ENCODE measurements at places on chromosomes 6 and 20.

GRCh38 chr6:36679043-36679833 is 724 bp downstream of the CDKN1A start:
- DNase-seq: peak; percentile 28

GRCh38 chr20:37473249-37474000 is 47.6 kb upstream of the NNAT start:
- no peak for DNase-seq

DNA sequence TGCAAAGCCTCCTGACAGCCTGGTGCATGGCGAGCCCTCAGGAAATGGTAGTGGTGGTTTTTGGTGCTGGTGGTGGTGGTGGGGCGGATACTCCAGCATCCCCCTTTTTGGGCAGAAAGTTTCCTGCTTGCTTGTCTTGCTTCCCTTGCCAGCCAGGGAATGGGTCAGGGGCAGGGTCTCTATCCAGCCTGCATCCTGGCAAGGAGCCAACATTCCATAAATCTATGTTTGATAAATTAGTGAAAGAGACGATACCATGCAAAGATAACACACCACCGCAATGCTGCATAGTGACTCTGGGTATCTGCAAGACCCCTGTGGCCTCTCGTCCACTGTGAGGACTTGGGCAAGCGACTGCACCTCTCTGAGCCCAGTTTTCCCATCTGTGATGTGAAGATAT is 246.2 kb downstream of the LRFN2 start:
- no peak for DNase-seq

GRCh38 chr6:108074057-108074358 is 533 bp downstream of the OSTM1 start:
- no peak for DNase-seq

- no peak for DNase-seq
Observed at GRCh38 chr6:40417031-40417430, 170.1 kb downstream of the LRFN2 start.

- DNase-seq: no peak
Observed at GRCh38 chr20:59706400-59706693, 102.0 kb downstream of the PHACTR3 start.

DNA sequence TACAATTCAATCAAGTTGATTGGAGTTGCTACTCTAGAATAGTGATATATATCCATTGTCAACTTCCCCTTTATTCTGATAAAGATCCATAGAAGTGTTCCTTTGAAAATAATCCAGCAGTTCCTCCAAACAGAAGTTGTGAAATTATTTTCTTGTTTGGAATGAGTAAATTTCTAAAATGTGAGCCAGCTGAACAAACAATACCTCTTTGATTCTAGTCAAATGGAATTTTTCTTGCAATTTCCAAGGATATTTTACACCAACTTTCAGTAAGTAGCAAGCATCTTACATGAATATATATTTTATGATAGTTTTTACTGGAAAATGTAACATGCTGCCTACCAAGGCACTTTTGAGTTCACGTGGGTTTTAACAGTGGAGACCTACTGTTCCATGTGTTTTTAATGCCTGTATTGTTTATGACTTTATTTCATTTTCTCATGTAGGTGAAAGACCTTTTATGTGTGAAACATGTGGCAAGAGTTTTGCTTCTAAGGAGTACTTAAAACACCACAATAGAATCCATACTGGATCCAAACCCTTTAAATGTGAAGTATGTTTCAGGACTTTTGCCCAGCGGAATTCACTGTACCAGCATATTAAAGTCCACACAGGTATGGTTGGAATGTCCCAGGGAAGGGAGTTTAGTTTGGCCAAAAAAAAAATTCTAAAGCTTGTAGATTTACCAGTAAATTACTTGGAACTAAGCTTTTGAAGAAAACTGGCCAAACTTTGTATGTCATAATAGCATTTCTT is 6.5 kb downstream of the GZF1 start:
- no peak for DNase-seq

DNA sequence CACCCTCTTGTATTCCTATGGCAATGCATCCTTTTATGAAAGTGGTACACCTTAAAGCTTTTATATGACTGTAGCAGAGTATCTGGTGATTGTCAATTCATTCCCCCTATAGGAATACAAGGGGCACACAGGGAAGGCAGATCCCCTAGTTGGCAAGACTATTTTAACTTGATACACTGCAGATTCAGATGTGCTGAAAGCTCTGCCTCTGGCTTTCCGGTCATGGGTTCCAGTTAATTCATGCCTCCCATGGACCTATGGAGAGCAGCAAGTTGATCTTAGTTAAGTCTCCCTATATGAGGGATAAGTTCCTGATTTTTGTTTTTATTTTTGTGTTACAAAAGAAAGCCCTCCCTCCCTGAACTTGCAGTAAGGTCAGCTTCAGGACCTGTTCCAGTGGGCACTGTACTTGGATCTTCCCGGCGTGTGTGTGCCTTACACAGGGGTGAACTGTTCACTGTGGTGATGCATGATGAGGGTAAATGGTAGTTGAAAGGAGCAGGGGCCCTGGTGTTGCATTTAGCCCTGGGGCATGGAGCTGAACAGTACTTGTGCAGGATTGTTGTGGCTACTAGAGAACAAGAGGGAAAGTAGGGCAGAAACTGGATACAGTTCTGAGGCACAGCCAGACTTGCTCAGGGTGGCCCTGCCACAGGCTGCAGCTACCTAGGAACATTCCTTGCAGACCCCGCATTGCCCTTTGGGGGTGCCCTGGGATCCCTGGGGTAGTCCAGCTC is 292.1 kb downstream of the ESR1 start:
- no peak for DNase-seq

- DNase-seq: no peak
Observed at GRCh38 chr20:56554869-56555268, 21.8 kb downstream of the FAM209B start.

DNA sequence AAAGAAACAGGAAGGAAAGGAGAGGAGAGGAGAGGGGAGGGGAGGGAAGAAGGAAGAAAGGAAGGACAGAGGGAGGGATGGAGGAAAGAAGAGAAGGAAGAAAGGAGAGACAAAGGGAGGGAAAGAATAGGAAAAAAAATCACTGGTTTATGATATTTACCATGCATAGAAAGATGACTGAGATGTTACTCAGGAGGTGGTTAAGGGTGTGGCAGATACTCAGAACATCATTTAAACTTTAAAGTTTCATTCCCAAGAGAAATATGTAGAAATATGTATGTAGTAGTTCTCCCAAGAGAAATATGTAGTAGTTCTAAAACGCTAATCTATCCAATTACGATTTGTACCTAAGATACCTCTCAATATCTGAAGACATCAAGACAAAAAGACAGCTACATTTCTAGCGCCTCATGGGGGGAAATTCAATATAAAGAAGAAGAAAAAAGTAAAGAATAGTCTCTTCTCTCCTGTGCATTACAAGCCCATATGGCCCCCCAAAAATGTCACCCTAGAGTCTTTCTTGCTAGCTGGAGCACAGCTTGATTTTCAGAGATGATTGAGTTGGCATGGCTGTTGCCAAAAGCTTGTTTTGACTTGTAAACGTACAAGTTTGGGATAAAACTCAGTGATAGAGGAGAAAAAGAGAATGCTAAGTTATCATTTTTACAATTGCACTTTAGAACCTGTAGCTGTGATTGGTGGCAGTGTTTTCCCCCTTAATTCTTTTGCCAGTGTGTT is 539.2 kb downstream of the CDH26 start:
- no peak for DNase-seq

GRCh38 chr6:135062735-135063134 is 8.1 kb upstream of the HBS1L start:
- no peak for DNase-seq

- no peak for DNase-seq
Observed at GRCh38 chr6:100879317-100879716, 1.8 kb downstream of the ASCC3 start.

- DNase-seq: no peak
Observed at GRCh38 chr20:8671370-8671961, 397.4 kb upstream of the PLCB4 start.

- no peak for DNase-seq
Observed at GRCh38 chr20:51484141-51484815, 58.2 kb downstream of the NFATC2 start.

- DNase-seq: no peak
Observed at GRCh38 chr6:90425161-90425641, 128.6 kb upstream of the BACH2 start.

DNA sequence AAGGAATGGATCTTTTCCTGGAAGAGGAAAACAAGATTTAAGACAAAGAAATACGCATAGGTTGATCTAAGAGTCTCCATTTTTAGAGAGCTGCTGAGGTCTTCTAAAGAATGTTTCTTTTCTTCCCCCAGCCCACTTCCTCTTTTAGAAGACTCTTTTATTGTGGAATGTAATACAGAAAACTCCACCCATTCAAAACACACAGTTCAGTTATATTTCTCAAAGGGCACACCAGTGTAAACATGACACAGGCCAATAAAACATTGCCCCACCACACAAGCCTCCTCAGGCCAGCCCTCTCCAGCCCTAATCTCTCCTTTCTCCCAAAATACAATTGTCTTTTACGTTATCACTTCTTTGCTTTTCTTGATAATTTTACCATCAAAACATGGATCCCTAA is 42.8 kb downstream of the SLC35B3 start:
- no peak for DNase-seq

DNA sequence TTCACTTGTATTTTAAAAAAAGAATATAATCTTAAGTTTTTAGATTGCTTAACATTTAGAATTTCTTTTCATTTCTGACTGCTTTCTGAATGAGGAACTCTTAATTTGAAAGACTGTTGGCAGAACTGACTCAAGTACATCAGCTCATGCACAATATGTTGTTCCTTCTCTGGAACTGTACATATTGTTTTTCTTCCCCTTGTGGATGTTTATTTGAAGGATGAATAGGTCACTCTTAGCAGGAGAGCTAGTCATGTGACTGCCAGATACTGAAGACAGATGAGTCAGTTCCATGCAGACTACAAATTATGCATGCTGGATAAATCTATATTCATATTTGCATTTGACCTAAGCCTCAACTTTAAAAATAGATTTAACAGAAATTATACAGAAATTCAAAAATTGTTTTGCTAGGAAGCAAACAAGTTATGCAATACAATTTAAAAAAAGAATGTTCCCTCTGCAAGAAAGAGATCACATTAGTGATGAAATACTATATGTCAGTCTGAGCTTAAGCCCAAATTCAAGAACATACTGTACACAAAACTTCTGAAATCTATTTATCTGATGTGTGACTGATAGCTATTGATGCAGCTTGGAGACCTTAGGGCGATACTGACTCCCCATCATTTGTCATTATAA is 1274.9 kb upstream of the GJE1 start:
- no peak for DNase-seq

- DNase-seq: no peak
Observed at GRCh38 chr6:63862486-63863198, 227.0 kb downstream of the PHF3 start.

DNA sequence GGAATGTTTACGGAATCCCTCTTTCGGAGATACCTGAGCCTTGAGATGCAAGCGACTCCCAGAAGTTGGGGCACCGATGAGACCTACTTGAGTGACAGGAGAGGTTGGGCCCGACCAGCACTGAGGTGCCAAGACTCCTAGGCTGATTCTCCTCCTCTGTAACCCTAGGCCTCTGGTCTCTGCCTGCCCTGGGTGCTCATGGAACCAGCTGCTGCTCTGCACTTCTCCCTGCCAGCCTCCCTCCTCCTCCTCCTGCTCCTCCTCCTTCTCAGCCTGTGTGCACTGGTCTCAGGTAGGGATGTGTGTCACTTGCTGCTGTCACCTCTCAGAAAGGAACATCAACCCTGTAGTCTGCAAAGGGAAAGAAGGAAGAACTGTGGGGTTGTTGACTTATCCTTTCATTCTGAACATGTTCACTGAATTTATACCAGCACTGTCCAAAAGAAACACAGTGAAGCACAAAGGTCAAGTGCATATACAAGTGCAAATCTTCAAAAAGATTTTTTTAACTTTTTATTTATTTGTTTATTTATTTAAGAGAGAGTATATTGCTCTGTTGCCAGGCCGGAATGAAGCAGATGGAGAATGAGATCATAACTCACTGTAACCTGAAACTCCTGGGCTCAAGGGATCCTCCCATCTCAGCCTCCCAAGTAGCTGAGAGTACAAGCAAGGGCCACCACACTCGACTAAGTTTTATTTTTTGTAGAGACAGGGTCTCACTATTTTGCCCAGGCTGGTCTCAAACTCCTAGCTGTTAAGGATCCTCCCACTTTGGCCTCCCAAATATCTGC is 913 bp downstream of the BTN2A2 start:
- DNase-seq: no peak

- no peak for DNase-seq
Observed at GRCh38 chr6:89775150-89775549, 44.4 kb downstream of the MDN1 start.

GRCh38 chr6:20441921-20442320 is 40.2 kb downstream of the E2F3 start:
- no peak for DNase-seq

- DNase-seq: no peak
Observed at GRCh38 chr6:33314943-33315792, 1.3 kb upstream of the TAPBP start.

DNA sequence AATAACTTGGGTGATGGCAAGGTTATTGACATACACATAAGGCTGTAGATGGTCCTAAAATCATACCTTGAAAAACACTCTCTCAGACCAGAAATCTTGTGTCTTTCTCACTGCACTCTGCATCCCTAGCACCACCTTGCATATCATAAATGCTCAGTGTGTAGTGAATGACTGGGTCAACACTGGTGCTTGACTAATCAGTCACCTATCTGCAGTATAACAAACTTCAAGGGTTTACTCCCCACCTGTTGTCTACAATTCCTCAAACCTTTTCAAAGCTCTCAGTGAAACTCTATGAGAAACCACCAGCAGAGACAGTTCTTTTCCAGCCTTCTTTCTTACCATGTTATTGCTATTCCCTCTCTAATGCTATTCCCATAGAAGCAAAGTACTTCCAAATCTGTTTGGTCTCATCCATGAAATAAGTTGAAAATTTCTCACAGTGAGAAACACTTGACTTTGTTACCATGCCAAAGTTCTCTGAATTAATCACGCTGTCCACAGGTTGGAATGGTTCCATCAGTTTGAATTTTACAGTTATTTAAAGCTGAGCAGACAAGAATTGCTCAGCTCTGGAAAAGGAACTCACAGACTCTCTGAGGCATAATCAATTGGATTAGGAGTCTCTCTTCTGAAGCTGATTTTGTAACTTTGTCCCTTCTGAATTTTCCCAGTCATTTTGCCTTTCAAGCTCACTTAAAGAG is 104.8 kb upstream of the EYA4 start:
- no peak for DNase-seq

DNA sequence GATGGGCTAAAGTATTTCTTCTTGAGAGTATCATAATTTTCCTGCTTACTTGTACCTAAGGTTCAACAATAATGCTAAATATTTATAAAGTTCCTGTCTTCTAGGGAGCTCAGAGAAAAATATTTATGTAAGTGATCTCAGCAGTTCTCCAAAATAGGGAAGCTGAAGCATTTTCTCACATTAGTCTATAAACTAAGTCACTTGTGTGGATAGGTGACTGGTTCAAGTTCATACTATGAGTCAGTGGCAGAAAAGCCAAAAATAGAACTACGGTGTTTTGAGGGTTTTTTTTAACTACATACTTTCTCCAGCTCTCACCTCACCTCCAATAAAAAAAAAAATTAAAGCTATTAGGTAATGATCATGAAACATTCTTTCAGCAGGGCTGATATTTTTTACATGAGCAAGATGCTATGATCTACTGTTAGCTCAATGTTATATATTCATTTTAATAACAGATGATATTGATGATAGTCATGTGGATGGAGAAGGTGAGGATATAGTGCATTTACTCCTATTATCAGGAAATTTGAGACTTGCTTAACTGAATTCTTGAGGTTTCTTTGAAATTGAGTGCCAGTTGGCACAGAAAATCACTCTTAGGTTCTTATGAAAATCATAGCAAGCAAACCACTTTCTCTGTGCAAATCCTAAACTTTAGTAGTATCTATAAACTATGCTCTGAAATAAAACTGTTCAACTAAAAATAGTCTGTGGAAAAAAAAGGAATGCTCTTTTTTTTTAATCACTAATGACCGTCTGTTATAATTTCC is 4.1 kb upstream of the MOXD1 start:
- no peak for DNase-seq
